ENCODE measurements at places on chromosomes 3 and 15.

DNA sequence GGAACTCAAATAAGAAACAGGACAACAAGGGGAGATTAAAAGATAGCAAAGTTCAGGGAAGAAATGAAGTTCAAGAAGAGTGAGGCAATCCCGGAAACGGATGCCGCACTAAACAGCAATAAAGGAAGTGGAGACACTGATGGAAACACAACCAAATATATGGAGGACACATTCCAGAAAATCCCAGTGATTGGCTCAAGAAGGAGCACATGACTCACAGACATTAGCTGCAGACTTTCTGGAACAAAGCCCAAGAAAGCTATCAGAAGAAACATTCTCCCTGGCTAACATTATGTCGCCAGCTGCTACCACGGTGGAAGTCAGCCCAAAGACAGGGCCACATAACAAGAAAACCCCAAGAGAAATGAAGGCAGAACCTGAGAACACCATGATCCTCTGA is 18.1 kb upstream of the VGLL4 start:
- no peak for DNase-seq

GRCh38 chr3:195040773-195041520 is 230.0 kb downstream of the XXYLT1 start:
- DNase-seq: no peak

- no peak for DNase-seq
These were observed 7.5 kb upstream of the PHLDB2 start for GRCh38 chr3:111851511-111851954.

DNA sequence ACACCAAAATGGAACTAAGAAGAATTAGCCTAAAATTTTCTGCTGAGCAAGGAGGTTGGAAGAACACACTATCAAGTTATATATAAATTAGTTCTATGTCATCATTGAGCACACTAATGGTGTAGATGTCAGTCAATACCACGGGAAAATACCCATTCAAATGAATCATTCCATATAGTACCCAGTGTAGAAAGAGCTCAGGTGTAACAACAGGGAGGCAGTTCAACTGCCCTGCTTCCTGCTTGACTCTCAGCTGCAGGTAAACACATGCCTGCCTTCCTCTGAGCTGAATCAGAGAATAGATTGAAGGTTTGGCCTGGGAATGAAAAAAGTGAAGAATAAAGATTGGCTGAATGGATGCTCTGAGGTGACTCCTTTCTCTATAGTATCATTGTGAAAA is 1088.0 kb downstream of the AGBL1 start:
- no peak for DNase-seq

DNA sequence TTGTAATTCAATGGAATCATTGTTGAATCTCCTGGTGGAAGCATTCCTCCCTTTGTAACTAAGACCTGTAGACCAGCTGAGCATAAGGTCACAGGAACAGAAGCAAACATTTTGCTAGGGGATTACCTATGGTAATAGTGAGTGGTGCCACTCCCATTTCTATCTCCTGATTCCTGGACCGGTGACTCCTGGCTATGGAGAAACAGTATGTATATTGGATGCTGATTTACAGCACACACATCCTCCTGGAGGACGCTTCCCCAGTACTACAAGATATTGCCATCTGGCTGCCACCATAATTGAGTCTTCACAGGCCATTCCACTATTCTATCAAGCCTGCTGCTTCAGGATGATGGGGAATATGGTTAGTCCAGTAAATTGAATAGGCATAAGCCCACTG is 33.3 kb upstream of the XCR1 start:
- no peak for DNase-seq

DNA sequence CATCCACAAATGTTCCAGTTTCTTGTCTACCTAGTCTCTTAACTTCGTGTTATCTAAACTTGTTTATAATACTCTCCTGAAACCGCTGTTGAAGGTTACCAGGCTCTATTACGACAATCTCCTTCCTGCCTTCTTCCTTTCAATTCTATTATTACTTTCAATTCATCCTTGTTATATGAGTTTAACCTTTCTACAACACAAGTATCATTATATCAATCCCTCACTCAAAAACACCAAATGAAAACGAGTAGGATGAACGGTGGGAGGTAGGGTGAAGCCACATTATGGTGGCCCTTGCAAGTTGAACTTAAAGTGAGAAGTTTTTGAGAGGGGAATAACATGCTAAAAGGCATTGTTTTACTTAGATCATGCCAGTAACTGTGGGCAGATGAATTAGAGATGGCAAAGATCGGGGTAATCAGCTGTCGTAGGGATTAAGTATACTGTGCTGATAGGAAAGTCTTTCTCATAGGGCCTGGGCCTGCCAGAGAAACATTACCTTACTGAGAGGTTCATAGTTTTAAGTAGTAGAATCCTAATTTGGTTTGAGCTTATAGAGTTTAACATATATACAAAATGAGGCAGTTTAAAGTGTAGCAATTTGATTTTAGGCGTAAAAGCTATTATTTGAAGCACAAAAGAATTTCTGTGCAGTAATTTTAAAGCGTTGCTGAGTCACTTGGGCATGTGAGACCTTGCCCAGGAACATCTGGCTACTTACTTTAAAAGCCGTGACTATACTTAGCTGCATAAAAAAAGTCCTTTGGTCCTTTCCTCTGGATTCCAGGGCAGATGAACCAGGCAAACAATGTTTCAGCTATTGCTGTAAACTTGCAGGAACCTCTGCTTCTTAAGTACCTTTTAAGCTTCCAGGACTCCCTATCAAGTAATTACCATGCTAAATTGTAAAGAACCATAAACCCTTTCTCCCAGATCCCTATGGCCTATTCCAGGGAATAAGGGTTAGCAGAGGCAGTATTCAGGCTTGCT is 3.3 kb upstream of the CEP97 start:
- no peak for DNase-seq

GRCh38 chr3:45167011-45167911 is 21.1 kb upstream of the CDCP1 start:
- peak; percentile 80 for DNase-seq

- peak; percentile 93 for DNase-seq
These were observed at the start of gene EHHADH for GRCh38 chr3:185253645-185254410. TSS of gene EHHADH (minus strand) at chr3:185254049. CDS start at chr3:185254022, 27 bp downstream.

DNA sequence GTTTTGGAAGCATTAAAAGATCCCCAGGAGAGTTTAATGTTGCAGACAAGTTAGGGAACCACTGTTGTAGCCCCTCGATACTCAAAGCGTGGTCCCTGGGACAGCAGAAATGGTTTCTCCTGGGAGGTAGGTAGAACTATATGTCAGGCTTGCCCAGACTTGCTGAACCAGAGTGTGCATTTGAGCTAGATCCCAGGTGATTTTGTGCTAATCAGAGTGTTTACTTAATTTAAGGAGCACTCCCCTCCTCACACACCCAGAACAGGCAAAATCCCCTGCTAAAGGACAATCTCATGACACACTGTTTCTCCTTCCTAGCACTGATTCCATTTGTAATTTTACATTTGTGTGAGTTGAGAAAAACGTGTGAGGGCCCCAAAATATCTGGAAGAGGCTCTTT is 24.3 kb downstream of the LMCD1 start:
- DNase-seq: no peak

DNA sequence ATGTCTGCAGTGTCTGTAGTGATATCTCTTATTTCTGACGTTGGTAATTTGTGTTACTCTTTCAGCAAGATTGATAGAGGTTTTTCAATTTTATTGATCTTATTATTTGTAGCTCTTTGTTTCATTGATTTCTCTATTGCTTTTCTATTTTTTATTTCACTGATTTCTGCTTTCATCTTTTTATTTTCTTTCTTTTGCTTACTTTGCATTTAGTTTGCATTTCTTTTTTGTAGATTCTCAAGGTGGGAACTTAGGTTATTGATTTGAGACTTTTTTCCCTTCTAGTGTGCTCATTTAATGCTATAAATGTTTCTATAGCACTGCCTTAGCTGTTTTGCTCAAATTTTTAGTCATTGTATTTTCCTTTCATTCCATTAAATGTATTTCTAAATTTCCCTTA is 49.5 kb upstream of the GABRG3 start:
- no peak for DNase-seq

- DNase-seq: no peak
These were observed 271.8 kb downstream of the ZIC1 start for GRCh38 chr3:147680837-147681483.

DNA sequence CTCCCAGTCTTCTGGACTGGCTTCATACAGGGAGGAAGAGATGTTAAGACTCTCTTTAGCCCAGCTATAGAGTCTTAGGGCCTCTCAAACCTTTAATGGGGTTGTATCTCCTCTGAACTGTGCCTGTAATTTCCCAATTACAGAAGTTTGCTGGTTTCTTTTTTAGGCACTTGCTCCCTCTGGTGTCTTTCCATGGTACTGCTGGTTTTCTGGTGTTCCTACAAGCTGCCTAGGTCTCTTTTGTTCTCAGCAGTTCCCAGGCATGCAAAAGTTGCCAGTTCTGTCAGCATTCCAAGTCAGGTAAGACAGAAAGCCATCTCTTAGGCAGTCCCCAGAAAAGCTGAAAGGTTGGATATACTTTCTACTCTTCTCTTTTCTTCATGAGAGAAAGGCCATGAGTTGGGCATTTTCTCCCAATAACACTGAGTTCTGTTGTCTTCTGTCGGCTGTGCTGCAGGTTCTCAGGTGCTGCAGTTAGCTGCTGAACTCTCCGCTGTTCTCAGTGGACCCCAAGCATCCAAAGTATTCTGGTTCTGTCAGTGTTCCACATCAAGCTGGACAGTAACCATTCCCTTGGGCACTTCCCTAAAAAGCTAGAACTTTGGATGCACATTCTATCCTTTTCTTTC is 54.4 kb upstream of the EHHADH start:
- DNase-seq: peak; percentile 44

GRCh38 chr15:94080416-94080815 is 150.9 kb upstream of the MCTP2 start:
- DNase-seq: no peak

GRCh38 chr3:173463250-173463649 is 65.7 kb downstream of the NLGN1 start:
- no peak for DNase-seq

DNA sequence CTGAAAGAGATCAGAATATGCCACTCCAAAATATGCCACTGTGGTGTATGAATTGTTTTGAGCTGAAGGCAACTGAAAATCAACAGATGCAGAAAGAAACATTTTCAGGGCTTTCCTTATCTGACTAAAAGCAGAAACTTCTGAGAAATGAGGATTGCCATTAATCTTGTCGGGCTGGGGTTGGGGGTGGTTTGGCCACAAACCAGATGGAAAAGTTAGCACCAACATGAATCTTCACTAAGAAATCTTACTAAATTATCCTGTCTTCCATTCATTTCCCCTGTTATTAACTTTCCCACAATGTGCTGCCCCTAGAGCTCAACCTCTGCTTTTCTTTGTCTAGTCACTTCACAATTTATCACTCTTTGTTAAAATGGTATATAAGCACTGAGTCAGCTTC is 229.9 kb upstream of the GADL1 start:
- no peak for DNase-seq

DNA sequence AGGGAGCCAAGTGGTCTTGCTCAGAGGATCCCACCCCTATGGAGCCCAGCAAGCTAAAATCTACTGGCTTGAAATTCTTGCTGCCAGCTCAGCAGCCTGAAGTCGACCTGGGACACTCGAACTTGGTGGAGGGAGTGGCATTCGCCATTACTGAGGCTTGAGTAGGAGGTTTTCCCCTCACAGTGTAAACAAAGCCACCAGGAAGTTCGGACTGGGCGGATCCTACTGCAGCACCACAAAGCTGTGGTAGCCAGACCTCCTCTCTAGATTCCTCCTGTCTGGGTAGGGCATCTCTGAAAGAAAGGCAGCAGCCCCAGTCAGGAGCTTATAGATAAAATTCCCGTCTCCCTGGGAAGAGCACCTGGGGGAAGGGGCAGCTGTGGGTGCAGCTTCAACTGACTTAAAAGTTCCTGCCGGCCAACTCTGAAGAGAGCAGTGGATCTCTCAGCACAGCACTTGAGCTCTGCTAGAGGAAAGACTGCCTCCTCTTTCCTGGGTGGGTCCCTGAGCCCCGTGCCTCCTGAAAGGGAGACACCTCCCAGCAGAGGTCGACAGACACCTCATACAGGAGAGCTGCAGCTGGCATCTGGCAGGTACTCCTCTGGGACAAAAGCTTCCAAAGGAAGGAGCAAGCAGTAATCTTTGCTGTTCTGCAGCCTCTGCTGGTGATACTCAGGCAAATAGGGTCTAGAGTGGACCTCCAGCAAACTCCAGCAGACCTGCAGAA is 576.3 kb upstream of the NECTIN3 start:
- no peak for DNase-seq

- DNase-seq: no peak
These were observed 44.4 kb upstream of the TEX9 start for GRCh38 chr15:56320861-56321260.

DNA sequence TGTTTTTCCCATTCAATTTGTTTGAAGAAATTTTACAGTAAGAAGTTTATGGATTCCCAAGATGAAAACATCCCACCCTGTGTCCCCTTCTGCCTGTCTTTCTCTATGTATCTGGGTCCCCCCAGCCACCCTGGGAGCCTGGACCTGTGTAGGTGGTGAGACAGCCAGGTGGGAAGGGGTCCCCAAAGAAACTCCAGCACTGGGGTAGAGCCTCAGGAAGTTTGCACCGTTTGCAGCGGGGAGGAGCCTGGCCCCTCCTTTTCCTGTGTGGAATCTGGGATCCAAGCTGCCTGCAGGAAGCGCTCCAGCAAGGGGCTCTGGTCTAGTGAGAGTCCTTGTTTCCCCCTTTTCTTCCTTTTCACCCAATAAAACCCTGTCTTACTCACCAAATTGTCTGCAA is 49.4 kb upstream of the ITGA11 start:
- DNase-seq: no peak

DNA sequence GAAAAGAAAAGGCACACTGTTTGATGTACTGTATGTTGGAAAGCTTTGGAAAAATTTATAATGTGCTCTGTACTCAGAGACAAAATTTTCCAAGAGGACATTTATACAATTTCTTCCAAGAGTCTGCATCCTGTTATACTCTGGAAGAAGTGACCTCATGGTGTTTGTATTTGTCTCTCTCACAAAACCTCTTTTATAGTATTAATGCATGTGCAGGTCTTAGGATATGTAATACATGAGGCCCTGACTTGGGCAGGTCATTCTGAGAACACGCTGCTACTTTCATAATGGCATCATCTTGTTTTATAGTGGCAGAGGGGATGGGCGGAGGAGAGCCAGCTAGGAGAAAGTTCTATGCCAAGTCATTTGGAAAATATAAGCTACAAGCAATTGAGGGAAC is 72.0 kb upstream of the P3H2 start:
- no peak for DNase-seq

DNA sequence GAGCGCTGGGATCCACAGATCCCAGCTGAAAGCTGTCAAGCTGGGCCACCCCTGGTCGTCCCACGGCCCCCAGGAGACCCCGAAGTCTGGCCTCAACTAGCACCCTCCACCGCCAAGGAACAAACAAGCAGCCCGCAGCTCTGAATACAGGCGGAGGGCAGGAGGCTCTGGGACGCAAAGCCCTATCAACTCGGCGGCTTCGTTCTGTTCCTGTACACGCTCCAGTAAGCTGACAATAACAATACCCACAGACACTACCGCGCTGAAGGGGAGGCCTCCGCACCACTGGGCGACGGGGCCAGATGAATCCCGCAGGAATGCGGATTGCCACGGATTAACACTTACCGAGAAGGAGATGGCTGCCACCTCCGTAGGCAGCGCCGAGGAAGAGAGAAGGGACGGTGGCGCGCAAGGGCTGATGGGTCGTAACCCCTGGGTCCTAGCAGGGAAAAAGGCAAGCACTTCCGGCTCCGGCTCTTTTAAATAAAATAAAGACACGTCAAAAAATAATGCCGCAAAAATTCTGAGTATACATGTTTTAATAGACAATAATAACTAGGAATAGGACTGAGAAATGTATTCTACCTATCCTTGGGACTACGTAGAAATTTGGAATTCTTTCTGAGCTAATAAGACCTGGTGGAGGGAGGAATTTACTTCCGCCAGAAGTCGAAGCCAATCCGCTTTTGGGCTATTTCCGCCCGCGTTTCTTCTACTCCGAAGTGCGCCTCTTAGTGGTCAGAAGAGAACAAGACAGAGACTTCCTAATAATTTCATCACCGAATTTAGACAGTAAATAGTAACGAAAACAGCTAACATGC is at the start of gene RPL32:
Gene RPL32 (minus strand): TSS at position 417 of the 821 bp plus-strand sequence. CDS start 1,328 bp downstream, outside the sequence.
- DNase-seq: peak; percentile 83

Data from SK-N-SH (cell line).